ENCODE measurements at places on chromosomes 1 and 21. TPM values are rescaled to one million over a fixed set of nuclear protein-coding genes. Genes with fewer than 3 reads are reported as not detected.

Gene CHRM3
- 0.03 TPM for total RNA-seq

Gene HSD3B1
- not detected for total RNA-seq

Gene MX2
- total RNA-seq, result 3.3 TPM

Gene NBPF10
- 2.8 TPM for total RNA-seq

Gene RAB42
- total RNA-seq, result 2.2 TPM

Gene SHE
- total RNA-seq, result 0.07 TPM

Gene MRPL24
- total RNA-seq, result 54.9 TPM

Gene C1orf50
- 2.9 TPM for total RNA-seq

Gene VCAM1
- 20.7 TPM for total RNA-seq

Gene C1orf174
- 23.9 TPM for total RNA-seq

Gene PTPN14
- total RNA-seq, result 72.3 TPM

Gene HPDL
- total RNA-seq, result 0.86 TPM

Gene CCDC181
- total RNA-seq, result 0.85 TPM

Gene CGN
- not detected for total RNA-seq

Gene KCNE2
- not detected for total RNA-seq

Gene SELENBP1
- 59.5 TPM for total RNA-seq

Gene NBPF19
- total RNA-seq, result 13.5 TPM

Gene EDEM3
- total RNA-seq, result 126 TPM

Gene GSTM5
- 4.1 TPM for total RNA-seq

Gene MAP1LC3C
- 0.13 TPM for total RNA-seq

Gene SMYD3
- 44.3 TPM for total RNA-seq

Gene ADGRL2
- total RNA-seq, result 378 TPM

Gene VWA5B1
- not detected for total RNA-seq

Gene CFAP141
- total RNA-seq, result not detected

Gene PRAMEF14
- not detected for total RNA-seq

Gene HSF2BP
- 2.8 TPM for total RNA-seq

Gene NES
- 43.7 TPM for total RNA-seq

Gene COL8A2
- total RNA-seq, result 13.8 TPM

Gene DEPDC1
- 3.2 TPM for total RNA-seq

Gene OR2L8
- total RNA-seq, result not detected

Gene SLAMF6
- total RNA-seq, result not detected

Gene CELA3B
- not detected for total RNA-seq

Gene HCRTR1
- not detected for total RNA-seq

Gene MSH4
- 0.33 TPM for total RNA-seq

Gene ASPM
- 4.3 TPM for total RNA-seq

Gene KLF17
- total RNA-seq, result 0.13 TPM

Gene LYPLA2
- 33.0 TPM for total RNA-seq

Gene TNFRSF1B
- total RNA-seq, result 4.5 TPM

Gene SPRR2B
- not detected for total RNA-seq
